ENCODE measurements at places on chromosomes 16 and 17.

- peak; percentile 99 for DNase-seq
Measured at GRCh38 chr16:81632392-81633146, 146.5 kb upstream of the PLCG2 start.

DNA sequence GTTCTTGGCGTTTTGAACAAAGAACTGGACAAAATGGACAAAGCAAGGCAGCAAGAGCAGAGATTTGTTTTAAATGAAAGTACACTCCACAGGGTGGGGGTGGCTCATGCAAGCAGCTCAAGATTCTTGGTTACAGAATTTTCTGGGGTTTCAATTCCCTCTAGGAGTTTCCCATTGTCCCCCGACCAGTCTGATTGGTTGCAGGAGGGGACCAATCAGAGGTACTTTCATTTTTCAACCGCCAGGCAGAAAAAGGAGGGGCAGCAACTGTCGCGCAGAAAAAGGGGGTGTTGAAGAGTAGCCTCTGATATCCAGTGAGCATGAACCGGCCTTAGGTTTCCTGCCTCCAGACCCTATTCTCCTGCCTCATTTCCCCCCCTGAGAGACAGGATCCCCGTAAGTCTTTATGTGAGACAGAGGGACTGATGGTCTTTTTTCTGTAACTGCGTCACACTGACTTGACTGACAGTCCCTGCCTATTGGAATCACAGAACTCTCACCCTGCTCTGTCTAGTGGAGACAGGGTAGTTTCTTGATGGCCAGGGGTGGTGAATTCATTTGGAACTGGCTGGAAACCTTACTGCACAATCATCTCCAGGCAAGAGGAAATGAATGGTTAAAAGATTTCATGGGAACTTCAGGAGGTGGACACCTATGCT lies 59.4 kb upstream of the ALOX12 start:
- peak; percentile 42 for DNase-seq

DNA sequence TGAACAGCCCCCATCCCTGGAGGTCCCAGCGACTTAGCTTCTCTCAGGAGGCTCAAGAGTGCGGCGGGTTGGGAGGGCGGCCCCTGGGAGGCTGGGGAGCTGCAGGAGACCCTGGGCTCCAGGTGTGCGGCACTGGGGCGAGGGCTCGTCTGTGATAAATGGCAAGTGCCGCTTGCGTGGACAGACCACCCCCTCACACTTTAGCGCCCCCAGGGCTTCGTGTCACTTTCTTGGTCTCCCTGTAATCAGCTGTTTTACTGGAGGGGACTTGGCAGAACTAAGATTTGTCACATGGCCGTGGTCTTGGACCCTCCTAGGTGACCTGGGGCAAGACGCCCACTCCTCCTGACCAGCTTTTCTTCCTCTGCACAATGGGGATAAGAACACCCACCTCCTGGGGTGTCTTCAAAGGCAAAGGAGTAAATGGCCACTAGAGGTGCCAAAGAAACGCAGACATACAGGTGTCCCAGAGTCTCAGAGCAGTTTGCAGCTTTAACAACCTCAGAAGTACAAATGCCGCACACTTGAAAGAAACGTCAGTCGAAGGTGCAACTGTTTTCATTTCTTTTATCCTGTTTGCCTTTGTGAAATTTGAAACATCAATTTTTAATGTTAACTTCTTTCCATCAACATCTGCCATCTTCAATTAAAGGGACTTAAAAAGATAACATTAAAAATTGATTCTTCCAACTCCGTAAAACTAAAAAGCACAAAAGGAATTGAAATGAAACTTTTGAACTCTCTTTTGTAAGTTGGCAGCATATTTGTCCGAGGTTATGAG lies 946 bp downstream of the OSGIN1 start:
- peak; percentile 38 for DNase-seq

GRCh38 chr17:79393358-79394052 lies 217.3 kb downstream of the RBFOX3 start:
- DNase-seq: peak; percentile 60

DNA sequence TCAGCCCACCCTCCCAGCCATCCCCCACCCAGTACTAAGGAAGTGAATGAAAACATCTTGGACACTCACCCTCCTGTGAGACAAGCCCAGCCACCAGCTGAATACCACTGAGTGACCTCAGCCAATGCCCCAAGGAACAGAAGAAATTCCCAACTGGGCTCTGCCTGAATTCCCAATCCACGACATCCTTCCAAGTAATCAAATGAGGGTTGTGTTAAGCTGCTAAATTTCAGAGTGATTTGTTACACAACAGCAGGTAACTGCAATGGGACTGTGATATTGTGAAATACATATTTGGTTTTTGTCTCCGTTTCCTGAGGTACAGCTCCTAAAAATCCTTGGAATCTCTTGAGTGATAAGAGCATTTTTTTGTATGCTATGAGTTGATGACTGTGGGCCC lies 578.7 kb upstream of the CDH11 start:
- no peak for DNase-seq

GRCh38 chr16:4433914-4434787 lies 8.5 kb downstream of the DNAJA3 start:
- peak; percentile 21 for DNase-seq

- no peak for DNase-seq
Measured at GRCh38 chr16:78392585-78393195, 293.2 kb downstream of the WWOX start.

- DNase-seq: no peak
Measured at GRCh38 chr16:75394941-75395340, 38.4 kb downstream of the CFDP1 start.

DNA sequence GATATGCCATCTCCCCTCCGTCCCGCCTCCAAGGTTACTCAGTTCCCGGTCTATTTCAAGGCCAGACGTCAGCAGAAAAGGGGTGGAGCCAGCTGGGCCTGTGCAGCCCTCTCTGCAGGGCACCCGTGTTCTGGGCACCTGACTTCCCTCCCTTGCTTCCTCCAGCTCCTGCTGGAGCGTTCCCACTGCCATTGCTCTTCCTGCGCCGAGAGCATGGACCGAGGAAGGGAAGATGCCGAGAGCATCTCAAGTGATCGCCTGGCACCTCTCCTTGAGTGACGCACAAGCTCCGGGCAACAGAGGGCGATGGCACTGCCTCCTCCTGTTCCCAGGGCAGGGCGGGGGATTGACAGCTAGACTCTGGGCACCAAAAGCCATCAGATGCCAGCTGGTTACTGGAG lies 29.4 kb upstream of the NAT9 start:
- no peak for DNase-seq

- DNase-seq: no peak
Measured at GRCh38 chr16:81385031-81385756, 59.4 kb upstream of the CMIP start.

DNA sequence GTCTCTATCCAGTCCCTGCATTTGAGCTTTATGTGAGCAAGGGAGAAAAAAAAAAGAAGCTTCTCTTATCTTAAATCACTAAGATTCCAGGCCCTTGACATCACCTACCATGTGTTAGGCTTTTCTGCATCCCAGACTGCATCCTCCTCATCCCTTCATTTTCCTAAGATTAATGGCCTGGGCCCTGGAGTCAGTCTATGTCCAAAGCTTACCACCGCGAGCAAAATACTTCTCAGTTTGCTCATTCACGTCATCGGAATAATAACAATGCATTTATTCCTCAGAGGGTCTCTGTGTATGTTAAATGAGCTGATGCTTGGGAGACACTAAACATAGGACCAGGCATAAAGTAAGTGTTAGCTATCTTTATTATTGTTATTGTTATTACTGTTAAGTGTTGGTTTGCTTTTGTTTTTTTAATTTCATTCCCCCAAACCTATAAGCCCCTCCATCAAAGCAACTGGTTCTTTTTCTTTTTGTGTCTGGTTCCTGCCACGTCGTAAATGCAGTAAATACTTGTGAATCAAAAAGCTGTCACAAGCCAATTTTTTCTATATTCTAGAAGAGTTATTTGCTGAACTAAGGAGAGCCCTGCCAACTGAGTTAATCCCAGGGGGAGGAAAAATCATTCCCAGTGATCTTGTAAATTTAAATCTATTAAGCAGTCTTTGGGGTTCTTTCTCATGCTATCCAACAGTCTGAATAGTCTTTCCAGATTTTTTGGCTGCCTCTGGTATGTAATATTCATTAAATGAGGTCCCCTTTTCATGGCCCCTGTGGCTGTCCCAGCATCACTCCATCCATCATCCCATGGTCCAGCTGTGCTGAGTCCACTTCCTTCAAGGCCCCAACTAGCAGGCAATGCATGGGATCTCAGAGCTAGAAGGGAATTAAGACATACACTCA lies 46.5 kb downstream of the VAT1L start:
- no peak for DNase-seq

GRCh38 chr17:28472871-28473497 lies 460 bp upstream of the SLC13A2 start:
- DNase-seq: no peak

DNA sequence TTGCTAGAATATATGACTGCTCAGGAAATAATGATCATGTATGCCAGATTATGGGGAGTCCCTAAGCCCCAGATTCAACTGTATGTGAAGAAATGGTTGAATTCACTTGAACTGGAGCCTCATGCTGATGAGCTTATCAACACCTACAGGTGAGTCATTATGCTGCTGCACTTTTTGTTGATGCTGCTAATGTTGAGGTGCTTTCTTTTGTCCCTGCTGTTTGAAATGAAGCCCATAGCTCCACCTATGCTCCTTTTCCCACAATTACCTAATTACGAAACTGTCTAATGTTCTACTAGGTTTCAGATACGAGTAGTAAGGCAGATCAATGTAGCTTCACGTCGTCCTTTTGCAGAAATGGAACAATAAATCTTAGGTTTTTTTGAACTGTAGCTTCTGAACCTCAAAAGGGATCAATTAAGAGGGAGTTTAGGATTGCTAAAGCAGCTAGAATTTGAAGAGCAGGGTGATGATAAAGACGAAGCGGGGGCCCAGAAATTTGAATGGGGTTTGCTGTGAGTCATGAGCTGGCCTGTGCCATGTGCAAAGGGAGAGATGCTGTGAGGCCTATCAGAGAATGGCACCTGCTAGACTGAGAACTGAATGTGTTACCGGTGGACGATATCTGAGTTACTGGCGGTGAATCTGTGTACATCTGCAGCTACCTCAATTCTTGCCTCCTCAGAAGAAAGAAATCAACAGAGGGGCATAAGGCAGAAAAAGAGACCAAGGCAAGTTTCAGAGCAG lies 6.1 kb upstream of the UQCRC2 start:
- DNase-seq: no peak

DNA sequence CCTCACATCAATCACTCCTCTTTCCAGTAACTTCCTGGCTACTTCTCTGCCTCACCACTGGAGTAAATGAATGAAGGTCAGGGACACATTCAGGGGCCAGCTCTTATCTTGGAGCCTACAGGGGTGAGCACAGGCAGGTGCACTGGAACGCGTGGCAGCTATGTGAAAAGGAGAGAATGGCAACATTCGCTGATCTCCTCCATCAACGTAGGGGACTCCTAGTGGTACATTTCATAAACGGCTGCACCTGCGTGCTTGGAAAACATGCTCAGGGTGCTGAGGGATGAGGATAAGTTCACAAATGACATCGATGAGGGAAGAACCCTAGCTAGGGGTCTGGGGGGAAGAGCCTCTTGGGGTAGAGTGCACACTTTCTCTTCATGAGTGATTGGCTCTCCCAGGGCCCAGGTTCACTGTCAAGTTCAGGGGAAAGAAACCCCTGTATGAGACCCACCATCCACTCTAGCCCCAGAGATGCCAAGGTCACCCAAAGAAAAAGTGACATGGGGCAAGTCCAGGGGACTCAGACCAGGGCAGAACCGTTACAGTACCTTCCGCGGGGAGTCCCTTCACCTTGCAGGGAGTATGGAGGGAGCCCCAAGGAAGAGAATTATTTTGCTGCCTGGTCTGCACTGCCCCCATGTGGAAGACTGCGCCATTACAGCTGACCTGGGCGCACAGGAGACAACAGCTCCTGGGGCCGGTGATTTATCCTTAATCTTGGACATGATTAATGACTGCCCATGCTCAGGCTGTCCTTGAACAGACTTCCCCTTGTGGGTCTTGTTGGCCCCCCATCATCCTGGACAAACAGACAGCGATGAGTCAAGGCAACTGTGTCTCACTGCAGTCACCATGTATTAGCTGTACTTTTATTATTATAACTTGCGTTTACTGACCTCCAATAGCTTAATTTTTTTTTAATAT lies 30.1 kb downstream of the VAC14 start:
- peak; percentile 70 for DNase-seq

DNA sequence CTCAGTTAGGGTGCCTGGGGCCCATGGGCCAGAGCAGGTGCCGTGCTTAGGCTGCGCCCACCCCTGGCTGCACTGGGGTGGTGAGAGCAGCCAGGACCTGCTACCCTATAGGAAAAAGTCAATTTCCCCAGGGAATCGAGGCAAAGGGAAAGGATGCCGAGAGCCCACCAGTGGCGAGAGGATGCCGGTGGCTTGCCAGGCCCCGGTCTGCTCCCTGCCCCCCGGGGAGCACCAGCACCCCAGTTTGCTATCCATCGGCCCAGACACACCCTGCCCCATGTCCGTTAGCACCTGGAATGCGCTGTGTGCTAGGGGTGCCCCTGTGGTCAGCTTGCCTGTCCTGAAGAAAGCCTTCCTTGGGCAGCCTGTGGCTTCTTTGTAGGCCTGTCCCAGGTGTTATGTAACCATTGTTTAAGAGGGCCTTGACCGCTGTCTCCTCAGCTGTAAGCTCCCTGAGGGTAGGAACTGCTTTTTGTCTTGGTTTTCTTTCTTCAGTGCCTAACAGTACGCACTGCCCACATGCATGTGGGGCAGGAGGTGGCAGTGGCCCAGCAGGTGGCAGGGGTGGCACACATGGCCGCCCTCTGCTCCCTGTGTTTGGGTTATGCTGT lies 40.8 kb downstream of the NT5M start:
- no peak for DNase-seq

- peak; percentile 37 for DNase-seq
Measured at GRCh38 chr17:915538-916201, 63.9 kb downstream of the NXN start.

DNA sequence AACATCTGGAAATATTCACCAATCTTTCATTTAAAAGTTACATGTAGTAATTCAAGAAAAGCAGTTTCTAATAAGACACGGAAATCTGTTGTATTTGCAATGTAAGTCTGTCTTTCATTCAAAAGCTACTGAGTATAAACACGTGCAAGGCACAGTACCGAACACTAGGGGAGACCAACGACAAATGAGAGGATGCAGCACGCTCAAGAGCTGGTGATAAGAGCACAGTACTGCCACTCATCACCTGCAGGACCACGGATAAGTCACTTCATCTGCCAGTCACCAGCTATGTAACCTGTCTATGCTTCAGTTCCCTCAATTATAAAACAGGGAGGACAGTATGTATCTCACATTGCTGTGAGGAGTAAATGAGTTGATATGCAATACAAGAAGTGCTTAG lies 67.1 kb downstream of the CLEC18A start:
- DNase-seq: peak; percentile 94
